ENCODE measurements at places on chromosomes 7 and 10. TPM values are rescaled to one million over a fixed set of nuclear protein-coding genes. Genes with fewer than 3 reads are reported as not detected.

IL6 gene
- 12.0 TPM for total RNA-seq

GRCh38 chr10:80484243-80484642, 30.1 kb downstream of the TSPAN14 start:
- H3K36me3 ChIP-seq = no peaks in the 10 kb centered on the region
- no peaks in the 10 kb centered on the region for H3K27me3 ChIP-seq
- no peak overlapping the region for H3K4me3 ChIP-seq
- DNase-seq = no peak
- H3K4me1 ChIP-seq = peaks cover 61% of the 10 kb centered on the region

DNA sequence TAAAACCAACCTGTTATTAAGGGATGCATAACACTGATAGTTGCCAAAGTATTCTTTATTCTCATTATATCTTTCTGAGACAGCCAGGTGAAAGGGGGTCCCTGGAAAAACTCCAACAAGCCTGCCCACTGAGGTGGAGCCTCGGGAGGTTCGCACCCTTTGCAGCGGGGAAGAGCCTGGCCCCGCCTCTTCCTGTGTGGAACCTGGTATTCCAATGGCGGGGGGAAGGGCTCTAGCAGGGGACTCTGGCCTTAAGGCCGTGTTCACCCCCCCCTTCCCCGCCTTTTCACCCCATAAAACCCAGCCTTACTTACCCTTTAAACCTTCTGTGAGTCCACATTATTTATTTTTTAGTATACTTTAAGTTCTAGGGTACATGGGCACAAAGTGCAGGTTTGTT, 62.4 kb upstream of the PDK4 start:
- no peaks in the 10 kb centered on the region for H3K4me1 ChIP-seq
- no peaks in the 10 kb centered on the region for H3K27me3 ChIP-seq
- H3K4me3 ChIP-seq = no peak overlapping the region

DNA sequence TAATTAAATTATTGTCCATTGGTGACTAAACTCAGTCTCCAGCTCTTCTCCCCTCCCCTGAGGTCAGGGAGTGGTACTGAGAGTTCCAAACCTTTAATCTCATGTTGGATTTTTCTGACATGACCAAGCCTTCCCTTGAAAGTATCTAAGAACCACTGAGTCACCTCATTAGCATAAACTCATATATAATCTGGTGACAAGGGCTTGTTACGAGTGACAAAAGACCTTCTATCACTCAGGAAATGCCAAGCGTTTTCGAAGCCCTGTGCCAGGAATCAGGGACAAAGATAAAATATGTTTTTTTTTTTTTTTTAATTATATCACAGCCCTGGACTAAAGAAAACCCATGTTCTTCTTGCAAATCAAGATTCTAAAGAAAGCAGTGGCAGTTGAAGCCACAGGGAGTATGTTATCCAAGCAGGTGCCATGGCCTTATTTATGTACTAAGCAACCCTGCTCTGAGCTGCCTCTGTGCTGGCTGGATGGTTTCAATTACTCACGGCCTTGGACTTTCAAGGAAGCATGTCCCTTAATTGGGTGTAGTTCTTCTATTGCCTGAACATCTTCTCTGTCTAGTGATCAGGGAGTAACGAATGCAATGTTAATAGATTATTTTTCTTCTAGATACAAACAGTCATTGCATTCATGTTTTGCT, 169.0 kb upstream of the PRKCQ start:
- no peaks in the 10 kb centered on the region for H3K4me1 ChIP-seq
- H3K36me3 ChIP-seq = no peaks in the 10 kb centered on the region
- no peak overlapping the region for H3K4me3 ChIP-seq
- H3K27ac ChIP-seq = no peak overlapping the region
